Hematopoietic multipotent progenitor cell treated with erythropoietin and hydrocortisone succinate and interleukin-3 and kit ligand, for 4 days (in vitro differentiated cells): ENCODE measurements at places on chromosomes 13 and 19.

DNA sequence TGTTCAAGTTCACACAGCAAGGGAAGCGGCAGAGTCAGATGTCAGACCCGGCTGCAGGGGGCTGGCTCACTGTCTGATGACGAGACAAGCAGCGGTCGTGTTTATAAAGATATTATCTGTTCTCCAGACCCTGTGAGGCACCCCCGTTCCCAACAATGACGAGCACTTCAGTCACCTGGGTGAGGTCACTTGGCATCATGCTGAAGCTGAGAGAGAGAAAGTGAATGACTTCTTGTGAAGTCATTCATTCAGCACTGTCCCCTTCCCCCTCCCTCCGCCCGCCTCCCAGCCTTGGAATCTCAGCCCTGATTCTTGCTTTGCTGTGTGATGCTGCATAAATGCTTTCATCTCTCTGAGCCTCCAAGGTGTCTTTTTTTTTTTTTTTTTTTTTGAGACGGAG, 4.9 kb upstream of the LYPD3 start:
- no peak for DNase-seq

DNA sequence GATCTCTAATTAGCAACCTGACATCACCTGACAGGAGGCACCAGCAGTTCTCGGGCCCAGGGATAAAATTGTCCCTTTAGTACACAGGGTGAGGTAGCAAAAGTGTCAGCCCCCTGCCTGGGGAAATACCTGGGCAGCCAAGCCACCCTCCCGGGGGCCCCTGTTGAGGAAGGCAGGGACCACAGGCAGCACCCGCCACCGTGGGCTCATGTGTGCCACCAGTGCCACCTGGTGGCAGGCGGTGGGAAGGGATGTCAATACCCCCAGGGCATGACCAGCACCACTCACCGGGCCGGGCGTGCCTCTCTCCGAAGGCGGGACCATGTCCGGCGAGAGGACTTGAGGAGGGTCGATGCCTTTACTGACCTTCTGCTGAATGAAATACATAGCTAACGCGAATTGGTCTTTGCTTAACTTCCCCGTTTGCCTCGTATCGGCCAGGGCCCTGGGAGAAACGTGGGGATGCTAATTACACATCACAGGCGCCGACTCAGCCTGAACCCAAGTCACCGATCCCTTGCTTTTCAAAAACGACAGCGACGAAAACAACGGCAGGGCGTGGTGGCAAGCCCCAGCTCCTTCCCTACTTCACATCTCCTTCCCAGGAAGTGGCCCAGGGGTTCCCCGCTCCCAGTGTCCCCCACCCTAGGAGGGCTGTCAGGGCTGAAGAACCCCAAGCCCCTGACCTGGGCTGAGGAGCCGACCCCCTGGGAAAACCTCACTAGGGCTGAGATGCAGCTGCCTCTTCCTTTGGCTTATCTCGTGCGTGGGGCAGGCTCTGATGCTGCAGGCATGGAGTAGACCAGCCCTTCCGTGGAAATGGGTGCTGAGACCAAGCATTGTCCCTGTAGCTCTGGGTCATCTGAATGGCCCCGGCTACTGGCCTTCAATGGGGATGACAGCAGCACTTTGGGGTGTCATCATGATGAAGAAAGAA, 53.8 kb downstream of the EPS15L1 start:
- DNase-seq, result peak; percentile 79

- DNase-seq, result no peak
Measured at GRCh38 chr13:25882466-25883357, 169.1 kb downstream of the SHISA2 start.

- DNase-seq, result no peak
Measured at GRCh38 chr13:50226515-50227155, 211.4 kb downstream of the KCNRG start.

DNA sequence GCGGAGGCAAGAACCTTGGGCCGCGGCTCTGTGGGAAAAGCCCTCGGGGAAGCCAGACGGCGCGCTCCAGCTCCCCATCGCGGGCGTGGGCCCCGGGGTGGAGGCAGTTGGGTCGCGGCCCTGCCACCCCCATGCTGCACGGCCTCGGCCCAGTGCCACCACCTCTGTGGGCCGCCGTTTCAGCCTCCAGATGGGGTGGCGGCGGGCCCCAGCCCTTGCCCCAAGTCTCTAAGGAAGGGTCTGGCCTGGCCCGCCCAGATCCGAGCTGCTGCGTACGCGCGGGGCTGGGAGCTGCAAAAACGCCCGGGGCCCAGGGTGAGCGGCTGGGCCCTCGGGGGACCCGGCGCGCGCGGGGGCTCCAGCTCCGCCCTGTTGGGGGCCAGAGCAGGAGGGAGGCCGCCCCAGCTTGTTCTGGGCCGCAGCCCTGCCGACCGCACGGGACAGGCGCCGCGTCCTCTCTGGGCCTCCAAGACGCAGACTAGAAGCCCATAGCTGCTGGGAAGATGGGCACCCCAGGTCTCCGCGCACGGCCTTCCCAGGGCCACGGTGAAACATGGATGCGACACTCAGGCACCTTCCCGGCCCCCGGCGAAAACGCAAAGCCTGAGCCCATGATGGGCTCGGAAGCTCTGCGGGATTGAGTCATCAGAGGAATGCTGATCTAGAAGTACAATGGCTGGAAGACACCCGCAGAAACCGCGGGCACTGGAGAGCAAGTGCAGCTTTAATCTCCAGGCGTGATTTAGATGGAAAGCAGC, 110.1 kb downstream of the KCTD15 start:
- no peak for DNase-seq

- DNase-seq, result no peak
Measured at GRCh38 chr13:44172281-44172810, 201.3 kb upstream of the SERP2 start.

GRCh38 chr19:40623403-40624251, 22.5 kb downstream of the LTBP4 start:
- DNase-seq, result peak; percentile 65

- peak; percentile 96 for DNase-seq
Measured at GRCh38 chr13:41060082-41060723, 1.1 kb upstream of the WBP4 start.
